B cell (primary cell): ENCODE measurements at places on chromosomes 7 and 10. TPM values are rescaled to one million over a fixed set of nuclear protein-coding genes. Genes with fewer than 3 reads are reported as not detected.

SFTPA1 gene
- not detected in 2 replicates for polyA plus RNA-seq

NODAL gene
- polyA plus RNA-seq: 0.06 and 0.07 TPM in 2 replicates

GRCh38 chr7:114722562-114722961 is 199.3 kb upstream of the MDFIC start:
- no peaks in the 10 kb centered on the region for H3K4me1 ChIP-seq
- H3K27me3 ChIP-seq: no peaks in the 10 kb centered on the region
- no peak for DNase-seq
- no peaks in the 10 kb centered on the region for H3K36me3 ChIP-seq
- H3K27ac ChIP-seq: no peak overlapping the region

OR6V1 gene
- not detected in 2 replicates for polyA plus RNA-seq

GRCh38 chr10:73759512-73760115 is 15.4 kb downstream of the SEC24C start:
- H3K36me3 ChIP-seq: no peaks in the 10 kb centered on the region
- no peak overlapping the region for H3K27ac ChIP-seq
- no peak overlapping the region for H3K4me3 ChIP-seq
- DNase-seq: no peak
- H3K27me3 ChIP-seq: no peaks in the 10 kb centered on the region
- no peaks in the 10 kb centered on the region for H3K4me1 ChIP-seq

DNA sequence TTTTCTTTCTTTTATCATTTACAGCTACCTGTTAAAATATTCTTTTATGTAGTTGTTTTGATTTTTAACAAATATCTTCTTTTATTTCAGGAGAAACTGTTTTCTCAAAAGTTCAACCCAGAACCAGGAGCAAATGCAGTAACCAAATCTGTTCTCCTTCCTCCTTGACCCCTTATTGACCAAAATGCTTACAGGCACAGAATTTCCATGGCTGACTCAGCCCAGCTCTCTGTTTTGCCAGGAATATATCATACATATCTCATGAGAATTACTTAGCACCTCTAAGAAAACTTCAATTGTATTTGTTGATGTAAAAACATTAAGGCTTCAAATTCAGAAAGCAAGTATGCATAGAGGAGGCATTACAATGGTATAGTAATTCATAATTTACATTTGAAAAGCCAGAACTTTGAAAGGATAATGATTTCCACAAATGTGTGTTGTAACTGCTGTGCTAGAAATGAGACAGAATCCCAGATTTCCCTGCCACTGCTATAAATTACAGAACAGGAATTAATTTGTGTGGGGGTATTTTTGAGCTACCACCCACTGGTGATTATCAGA is 2.2 kb downstream of the GSAP start:
- no peaks in the 10 kb centered on the region for H3K36me3 ChIP-seq
- peak overlapping the region; percentile 77 for H3K4me3 ChIP-seq
- H3K4me1 ChIP-seq: peaks cover 51% of the 10 kb centered on the region
- H3K27ac ChIP-seq: peak overlapping the region; percentile 96

DNA sequence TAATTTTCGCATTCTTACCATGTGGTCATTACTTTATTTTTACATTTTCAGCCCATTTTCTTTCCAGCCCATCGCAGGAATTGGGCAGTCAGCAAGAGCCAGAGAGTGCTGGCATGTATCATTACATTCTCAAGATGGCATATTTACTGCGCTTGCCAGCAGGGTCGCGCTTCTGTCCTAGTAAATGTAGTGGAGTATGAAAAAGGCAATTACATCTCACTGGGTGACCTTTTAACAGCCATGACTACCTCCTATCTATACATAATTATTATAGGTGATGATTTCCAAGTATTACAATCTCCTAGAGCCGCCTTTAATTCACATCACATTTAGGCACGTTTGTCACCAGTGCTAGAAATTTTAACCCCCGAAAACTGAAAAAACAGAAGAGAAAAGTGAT is 433.7 kb upstream of the MGMT start:
- no peak overlapping the region for H3K27ac ChIP-seq
- DNase-seq: no peak
- no peaks in the 10 kb centered on the region for H3K27me3 ChIP-seq
- H3K4me1 ChIP-seq: peaks cover 13% of the 10 kb centered on the region
- no peaks in the 10 kb centered on the region for H3K36me3 ChIP-seq

GRCh38 chr10:126153711-126154628 is 234.3 kb downstream of the ADAM12 start:
- no peaks in the 10 kb centered on the region for H3K27me3 ChIP-seq
- H3K36me3 ChIP-seq: no peaks in the 10 kb centered on the region
- no peak for DNase-seq

MRLN gene
- not detected in 2 replicates for polyA plus RNA-seq

GRCh38 chr7:141053626-141054025 is 20.2 kb upstream of the TMEM178B start:
- H3K27ac ChIP-seq: no peak overlapping the region
- H3K36me3 ChIP-seq: no peaks in the 10 kb centered on the region
- no peak overlapping the region for H3K4me3 ChIP-seq

PLEKHS1 gene
- 0.06 and 0.09 TPM in 2 replicates for polyA plus RNA-seq

GRCh38 chr7:157278167-157278790 is 58.5 kb upstream of the DNAJB6 start:
- H3K36me3 ChIP-seq: no peaks in the 10 kb centered on the region
- no peak for DNase-seq
- peaks cover 23% of the 10 kb centered on the region for H3K4me1 ChIP-seq

- DNase-seq: no peak
- H3K27me3 ChIP-seq: no peaks in the 10 kb centered on the region
- no peak overlapping the region for H3K4me3 ChIP-seq
- peaks cover 13% of the 10 kb centered on the region for H3K4me1 ChIP-seq
- no peaks in the 10 kb centered on the region for H3K36me3 ChIP-seq
- no peak overlapping the region for H3K27ac ChIP-seq
Observed at GRCh38 chr10:48459270-48460150, 145.4 kb downstream of the ARHGAP22 start.

GSTO2 gene
- 0.16 and 1.2 TPM in 2 replicates for polyA plus RNA-seq

GRCh38 chr10:49191349-49191748 is 3.2 kb upstream of the TMEM273 start:
- peak; percentile 50 for DNase-seq
- peak overlapping the region; percentile 75 for H3K27ac ChIP-seq
- no peaks in the 10 kb centered on the region for H3K27me3 ChIP-seq
- H3K36me3 ChIP-seq: no peaks in the 10 kb centered on the region

MMD2 gene
- polyA plus RNA-seq: not detected in 2 replicates

GRCh38 chr7:51961804-51962203 is 645.2 kb upstream of the COBL start:
- H3K4me3 ChIP-seq: no peak overlapping the region
- no peaks in the 10 kb centered on the region for H3K27me3 ChIP-seq
- H3K4me1 ChIP-seq: no peaks in the 10 kb centered on the region
- no peak for DNase-seq
- H3K36me3 ChIP-seq: no peaks in the 10 kb centered on the region

DNA sequence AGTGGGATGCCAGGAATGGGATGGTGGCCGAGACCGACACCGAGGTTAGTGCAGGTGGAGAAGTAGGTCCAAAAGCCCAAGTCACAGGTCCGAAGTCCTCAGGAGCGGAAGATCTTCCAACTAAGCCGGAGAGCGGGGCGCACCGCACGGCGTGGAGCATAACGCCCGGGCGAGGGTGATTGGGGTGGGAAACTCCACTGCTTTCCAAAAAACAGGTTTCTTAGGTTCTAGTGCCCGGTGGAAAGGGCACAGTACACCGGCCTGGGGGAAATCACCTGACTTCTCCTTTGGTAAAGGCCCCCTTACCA is 11.4 kb upstream of the SPAG6 start:
- peaks cover 4% of the 10 kb centered on the region for H3K36me3 ChIP-seq
- peaks cover 43% of the 10 kb centered on the region for H3K27me3 ChIP-seq
- H3K4me3 ChIP-seq: no peak overlapping the region
- no peak for DNase-seq
- H3K27ac ChIP-seq: no peak overlapping the region

- no peaks in the 10 kb centered on the region for H3K4me1 ChIP-seq
- H3K36me3 ChIP-seq: no peaks in the 10 kb centered on the region
- no peak overlapping the region for H3K4me3 ChIP-seq
- no peaks in the 10 kb centered on the region for H3K27me3 ChIP-seq
Observed at GRCh38 chr7:91459539-91459938, 195.3 kb downstream of the FZD1 start.

- peaks cover 17% of the 10 kb centered on the region for H3K4me1 ChIP-seq
- no peaks in the 10 kb centered on the region for H3K36me3 ChIP-seq
- H3K27ac ChIP-seq: peak within 1 kb of the TSS; percentile 73
- peak within 1 kb of the TSS; percentile 75 for H3K4me3 ChIP-seq
Observed at GRCh38 chr7:149239345-149240143, at the start of gene ZNF212. ZNF212 (plus strand) TSS chr7:149239651; CDS start chr7:149239779, 128 bp downstream.

DNA sequence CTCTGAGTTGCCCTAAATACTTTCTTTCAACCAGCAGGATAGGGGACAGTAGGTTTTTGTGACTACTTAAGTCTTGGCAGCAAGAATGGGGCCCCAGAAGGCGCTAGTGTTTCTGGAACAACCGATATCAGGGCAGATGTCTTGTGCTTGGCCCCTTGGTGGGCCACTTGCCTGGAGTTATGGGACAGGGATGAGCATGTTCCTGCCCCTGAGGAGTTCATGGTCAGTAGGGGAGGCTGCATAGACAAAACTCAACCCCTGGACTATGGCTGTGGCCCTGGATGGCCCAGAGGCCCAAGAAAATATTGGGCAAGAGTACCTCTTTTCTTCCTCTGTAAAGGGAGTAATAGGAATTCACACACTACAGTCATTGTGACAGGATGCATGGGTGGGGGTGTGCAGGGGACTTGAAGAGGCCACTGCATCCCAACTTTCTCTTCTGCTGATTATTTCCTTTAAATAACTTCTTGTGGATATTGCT is 57.7 kb upstream of the IGFBP3 start:
- no peaks in the 10 kb centered on the region for H3K4me1 ChIP-seq
- H3K27me3 ChIP-seq: no peaks in the 10 kb centered on the region
- DNase-seq: no peak
- no peaks in the 10 kb centered on the region for H3K36me3 ChIP-seq
- H3K4me3 ChIP-seq: no peak overlapping the region

DNA sequence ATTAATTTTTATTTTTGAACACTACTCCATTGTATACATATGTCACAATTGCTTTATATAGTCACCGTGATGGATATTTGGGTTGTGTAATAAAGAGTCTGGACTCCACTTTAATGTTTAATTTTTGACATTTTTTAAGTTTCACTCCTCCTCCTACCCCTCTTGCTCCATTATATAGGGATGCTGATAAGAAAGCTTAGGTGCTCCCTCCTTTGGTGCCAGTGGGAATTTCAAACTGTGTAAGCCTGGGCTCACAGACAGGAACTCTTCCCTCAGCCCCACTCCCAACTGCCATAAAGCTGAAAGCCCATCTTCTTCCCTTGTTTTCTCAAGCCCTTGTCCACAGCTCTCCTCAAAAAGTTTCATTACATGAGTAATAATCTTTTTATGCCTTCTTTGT is 47.6 kb downstream of the TWIST1 start:
- H3K4me1 ChIP-seq: no peaks in the 10 kb centered on the region
- no peak for DNase-seq
- no peak overlapping the region for H3K27ac ChIP-seq
- H3K27me3 ChIP-seq: peaks cover 4% of the 10 kb centered on the region
- H3K36me3 ChIP-seq: no peaks in the 10 kb centered on the region

STK31 gene
- polyA plus RNA-seq: 0.13 and 0.14 TPM in 2 replicates

PLA2G12B gene
- not detected in 2 replicates for polyA plus RNA-seq

GRCh38 chr7:116521046-116521664 is 3.7 kb upstream of the CAV1 start:
- H3K4me1 ChIP-seq: peaks cover 18% of the 10 kb centered on the region
- H3K4me3 ChIP-seq: no peak overlapping the region
- no peak overlapping the region for H3K27ac ChIP-seq
- H3K27me3 ChIP-seq: peaks cover 30% of the 10 kb centered on the region

DNA sequence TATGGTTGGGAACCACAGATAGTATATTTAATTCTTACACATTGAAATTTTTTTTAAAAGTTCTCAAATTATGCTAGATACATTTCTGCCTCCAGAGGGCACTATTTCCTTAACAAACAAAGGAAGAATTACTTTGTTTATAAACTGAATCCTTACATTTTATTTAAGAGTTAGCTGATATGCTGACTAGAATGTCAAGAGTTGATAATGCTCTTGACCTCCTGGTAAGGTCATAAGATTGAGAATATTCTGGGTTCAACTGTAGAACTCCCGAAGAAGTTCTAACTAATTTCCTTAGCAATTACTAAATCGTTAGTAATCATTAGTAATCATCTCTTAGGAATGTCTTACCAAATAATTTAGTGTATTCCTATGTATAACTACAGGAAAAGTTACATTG is 95.3 kb upstream of the CYP26C1 start:
- no peaks in the 10 kb centered on the region for H3K27me3 ChIP-seq
- no peak overlapping the region for H3K27ac ChIP-seq
- H3K4me1 ChIP-seq: no peaks in the 10 kb centered on the region
- peaks cover 6% of the 10 kb centered on the region for H3K36me3 ChIP-seq

DNA sequence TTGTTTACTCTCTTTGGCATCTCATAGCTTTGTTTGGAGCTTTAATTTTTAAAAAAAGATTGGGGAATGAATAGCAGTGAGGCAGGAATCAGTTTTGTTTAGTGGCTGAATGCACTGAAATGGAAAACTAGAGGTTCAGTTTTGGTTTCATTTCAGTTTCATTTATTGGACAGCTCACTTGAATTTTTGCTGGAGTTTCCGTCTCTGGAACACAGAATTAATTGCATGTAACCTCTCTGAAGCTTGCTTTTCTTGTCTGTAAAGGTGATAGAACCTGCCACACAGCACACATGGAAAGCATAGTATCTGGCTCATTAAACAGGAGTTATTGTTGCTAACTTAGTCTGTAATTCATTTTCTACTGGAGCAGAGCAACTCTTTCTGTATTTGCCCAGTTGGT is 7.1 kb downstream of the GRM8 start:
- no peaks in the 10 kb centered on the region for H3K4me1 ChIP-seq
- H3K36me3 ChIP-seq: no peaks in the 10 kb centered on the region
- DNase-seq: no peak
- H3K27me3 ChIP-seq: peaks cover 27% of the 10 kb centered on the region
- H3K4me3 ChIP-seq: no peak overlapping the region
- no peak overlapping the region for H3K27ac ChIP-seq
